ENCODE measurements at places on chromosomes 12 and 14. TPM values are rescaled to one million over a fixed set of nuclear protein-coding genes. Genes with fewer than 3 reads are reported as not detected.
A peak's percentile ranks its signal among the peaks of the same experiment; 100 is the strongest.

Gene ASPG
- polyA plus RNA-seq = 14.7 TPM

Gene KRT82
- polyA plus RNA-seq = not detected

Gene ADAMTS20
- polyA plus RNA-seq = 0.45 TPM

Gene GOLGA3
- 34.1 TPM for polyA plus RNA-seq

DNA sequence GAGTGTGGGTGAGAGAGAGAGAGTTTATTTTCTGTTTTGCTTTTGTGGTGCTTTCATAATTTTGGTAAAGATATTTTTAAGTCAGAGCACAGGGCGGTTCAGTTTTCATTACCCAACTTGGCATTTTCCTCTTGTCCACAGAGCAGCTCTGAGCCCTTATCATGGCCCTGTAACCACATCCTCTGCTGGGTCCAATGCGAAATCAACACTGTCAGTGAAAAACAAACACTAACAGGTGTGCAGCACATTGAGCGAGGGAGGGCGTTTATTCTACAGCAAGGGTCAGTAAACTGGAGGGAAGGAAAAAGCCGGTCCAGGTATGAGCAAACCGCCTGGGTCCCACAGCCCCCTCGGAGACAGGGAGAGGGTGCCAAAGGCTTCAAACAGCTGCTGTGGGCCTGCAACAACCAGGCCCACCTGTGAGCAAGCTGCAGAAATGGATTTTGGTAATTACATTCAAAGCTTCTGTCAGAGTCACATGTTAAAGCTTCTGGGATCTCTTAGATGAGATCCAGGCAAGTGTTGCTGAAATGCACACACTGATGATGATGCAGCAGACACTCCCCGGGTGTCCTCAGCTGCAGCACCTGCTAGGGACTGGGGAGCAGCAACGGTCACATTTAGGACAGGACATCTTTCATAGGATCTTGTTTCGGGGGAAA is 132.7 kb upstream of the DYRK2 start:
- peak; percentile 13 for DNase-seq

- DNase-seq = no peak
These were observed 217.1 kb upstream of the BTG1 start for GRCh38 chr12:92362785-92363184.

Gene MYF6
- not detected for polyA plus RNA-seq

Gene LRFN5
- polyA plus RNA-seq = 1.8 TPM

Gene TAS2R42
- polyA plus RNA-seq = 0.39 TPM

GRCh38 chr12:76830436-76830835 is 48.4 kb downstream of the CSRP2 start:
- DNase-seq = no peak

DNA sequence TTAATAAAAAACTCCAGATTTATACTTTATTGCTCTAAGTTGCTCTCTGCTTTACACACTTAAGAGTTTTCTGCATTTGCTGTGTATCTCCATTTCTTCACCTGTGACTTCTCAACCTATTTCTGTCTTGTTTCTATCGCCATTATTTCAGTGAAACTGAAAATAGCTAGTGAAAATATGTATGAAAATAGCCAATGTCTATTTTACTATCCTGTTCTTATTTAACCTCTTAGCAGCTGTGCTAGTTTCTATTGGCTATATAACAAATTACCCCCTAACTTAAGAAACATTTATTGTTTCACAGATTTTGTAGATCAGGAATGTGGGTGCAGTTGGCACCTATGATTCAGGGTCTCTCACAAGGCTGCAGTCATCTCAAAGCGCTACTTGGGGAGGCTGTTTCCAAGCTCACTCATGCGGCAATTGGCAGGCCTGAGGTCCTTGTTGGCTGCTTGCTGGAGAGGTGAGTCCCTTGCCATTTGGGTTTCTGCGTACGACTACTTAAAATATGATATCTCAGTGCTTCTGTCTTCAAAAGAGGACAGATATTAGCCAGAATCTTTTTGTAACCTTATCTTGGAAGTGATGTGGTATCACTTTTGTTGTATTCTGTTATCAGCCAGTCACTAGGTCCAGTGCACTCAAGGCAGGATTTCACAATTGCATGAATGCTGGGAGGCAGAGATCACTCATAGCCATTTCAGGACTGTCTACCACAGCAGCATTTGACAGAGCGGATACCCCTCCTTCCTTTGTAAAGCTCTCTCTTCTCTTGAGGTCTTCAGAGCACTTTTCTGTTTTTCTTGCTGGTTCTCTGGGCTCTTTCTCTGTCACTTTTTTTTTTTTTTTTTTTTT is 7.2 kb downstream of the ERC1 start:
- peak; percentile 49 for DNase-seq

GRCh38 chr12:101327051-101327450 is 47.1 kb downstream of the UTP20 start:
- DNase-seq = no peak

GRCh38 chr14:94945615-94946014 is 175.7 kb upstream of the GSC start:
- DNase-seq = no peak

Gene PDZRN4
- polyA plus RNA-seq = 2.2 TPM

GRCh38 chr12:42790761-42791151 is 201.2 kb upstream of the PRICKLE1 start:
- DNase-seq = peak; percentile 46

Gene MYL2
- polyA plus RNA-seq = not detected

Gene TOMM20L
- not detected for polyA plus RNA-seq

Gene ATG14
- polyA plus RNA-seq = 3.3 TPM

- no peak for DNase-seq
These were observed 21.1 kb downstream of the TMBIM6 start for GRCh38 chr12:49762468-49762847.

DNA sequence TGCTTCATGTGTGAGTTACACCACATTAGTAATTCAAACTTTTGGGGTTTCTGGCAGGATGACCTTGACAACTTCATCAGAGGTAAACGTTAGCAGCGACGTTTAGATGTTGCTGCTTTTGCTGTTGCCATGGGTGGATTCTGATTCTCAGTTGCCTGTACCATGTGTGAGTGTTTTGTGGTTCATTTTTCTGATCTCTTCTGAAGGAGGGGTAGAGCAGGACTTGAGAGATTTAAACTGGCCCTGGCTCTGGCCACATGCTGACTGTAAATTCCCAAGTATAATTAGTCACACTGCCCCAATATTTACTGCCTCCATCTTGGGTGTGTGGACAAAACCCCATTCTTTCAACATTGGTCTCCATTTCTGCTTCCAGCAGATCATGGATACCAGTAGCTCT is 110.4 kb downstream of the ETV6 start:
- DNase-seq = no peak

- no peak for DNase-seq
These were observed 125.4 kb downstream of the CAND1 start for GRCh38 chr12:67394550-67394949.

Gene RNASE12
- polyA plus RNA-seq = not detected

Gene ZBTB39
- 2.0 TPM for polyA plus RNA-seq

Gene TMCC3
- polyA plus RNA-seq = 4.0 TPM

DNA sequence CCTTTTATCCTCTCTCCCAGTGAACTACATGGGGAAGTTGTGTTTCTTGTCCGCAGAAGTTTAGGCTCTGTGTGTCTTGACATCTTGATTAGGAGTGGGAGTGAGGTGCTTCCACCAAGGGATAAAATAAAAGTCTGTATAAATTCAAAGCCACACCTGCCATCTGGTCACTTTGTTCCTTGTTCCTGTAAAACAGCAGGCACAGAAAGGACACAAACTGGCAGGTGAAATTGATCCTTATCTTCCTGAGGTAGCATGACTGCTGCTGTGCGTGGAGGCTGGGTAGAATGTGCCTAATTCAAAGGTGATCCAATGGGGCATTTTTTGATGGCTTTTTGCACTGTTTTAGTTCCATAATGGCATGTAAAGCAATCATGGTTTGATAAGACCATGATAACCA is 104.3 kb upstream of the KITLG start:
- DNase-seq = no peak

Gene TTC6
- polyA plus RNA-seq = 8.8 TPM

Gene SLC4A8
- 20.3 TPM for polyA plus RNA-seq

DNA sequence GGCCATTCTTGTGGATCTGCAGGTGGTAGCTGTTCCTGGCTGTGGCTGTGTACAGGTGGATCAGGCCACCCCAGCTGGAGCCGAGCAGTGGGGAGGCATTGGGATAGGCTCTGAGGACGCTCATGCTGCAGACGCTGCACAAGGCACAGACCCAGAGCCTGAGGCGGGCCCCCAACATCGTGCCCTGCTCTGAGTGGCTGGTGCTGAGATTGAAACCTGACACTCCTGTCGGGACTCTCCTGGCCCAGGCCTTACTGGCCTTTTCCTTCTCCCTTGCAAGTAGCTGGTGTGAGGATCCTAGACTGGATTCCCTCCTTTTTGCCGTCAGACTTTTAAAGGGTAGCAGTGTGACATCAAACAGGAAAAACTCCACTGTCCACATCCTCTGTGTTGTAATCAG is at the start of gene FGF23:
TSS of gene FGF23 (minus strand) at position 308 of the 400 bp plus-strand sequence. CDS start at position 178, 130 bp downstream.
- peak; percentile 58 for DNase-seq

Gene SDSL
- polyA plus RNA-seq = 24.7 TPM

DNA sequence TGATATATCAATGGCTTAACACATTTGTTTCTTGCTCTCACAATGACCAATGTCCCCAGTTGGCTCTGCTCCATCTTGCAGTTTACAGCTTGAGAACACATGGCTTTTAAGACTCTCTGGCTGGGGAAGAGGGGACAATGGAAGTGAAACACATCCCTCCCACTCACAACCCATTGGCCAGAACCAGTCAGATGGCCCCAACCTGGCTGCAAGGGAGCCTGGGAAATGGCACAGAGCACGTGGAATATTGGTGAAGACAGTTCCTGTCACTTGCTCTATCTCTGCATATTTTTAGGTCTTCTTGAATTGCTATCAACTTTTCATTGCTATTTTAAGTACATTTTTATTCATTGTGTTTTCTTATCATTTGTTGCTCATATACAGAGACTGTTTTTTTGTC is 345.4 kb downstream of the MED13L start:
- DNase-seq = no peak

DNA sequence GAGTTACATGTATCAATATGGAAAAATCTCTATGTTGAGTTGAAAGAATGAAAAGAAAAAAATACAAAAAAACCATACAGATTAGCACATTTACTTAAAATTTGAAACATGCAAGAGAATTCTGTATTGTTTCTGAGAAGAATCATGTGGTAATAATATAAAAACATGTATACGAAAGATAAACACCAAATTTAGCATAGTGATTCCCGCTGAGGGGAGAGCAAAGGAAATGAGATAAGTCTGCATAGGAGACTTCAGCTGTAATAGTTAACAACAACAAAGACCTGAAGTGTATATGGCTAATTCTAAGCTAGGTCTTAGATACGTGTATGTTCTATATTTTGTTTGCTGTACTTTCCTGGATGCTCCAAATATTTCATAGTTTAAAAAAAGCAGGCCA is 46.5 kb downstream of the FNTB start:
- no peak for DNase-seq

Gene SPTB
- polyA plus RNA-seq = 1.7 TPM

GRCh38 chr12:122610911-122611310 is 83.9 kb downstream of the KNTC1 start:
- no peak for DNase-seq

DNA sequence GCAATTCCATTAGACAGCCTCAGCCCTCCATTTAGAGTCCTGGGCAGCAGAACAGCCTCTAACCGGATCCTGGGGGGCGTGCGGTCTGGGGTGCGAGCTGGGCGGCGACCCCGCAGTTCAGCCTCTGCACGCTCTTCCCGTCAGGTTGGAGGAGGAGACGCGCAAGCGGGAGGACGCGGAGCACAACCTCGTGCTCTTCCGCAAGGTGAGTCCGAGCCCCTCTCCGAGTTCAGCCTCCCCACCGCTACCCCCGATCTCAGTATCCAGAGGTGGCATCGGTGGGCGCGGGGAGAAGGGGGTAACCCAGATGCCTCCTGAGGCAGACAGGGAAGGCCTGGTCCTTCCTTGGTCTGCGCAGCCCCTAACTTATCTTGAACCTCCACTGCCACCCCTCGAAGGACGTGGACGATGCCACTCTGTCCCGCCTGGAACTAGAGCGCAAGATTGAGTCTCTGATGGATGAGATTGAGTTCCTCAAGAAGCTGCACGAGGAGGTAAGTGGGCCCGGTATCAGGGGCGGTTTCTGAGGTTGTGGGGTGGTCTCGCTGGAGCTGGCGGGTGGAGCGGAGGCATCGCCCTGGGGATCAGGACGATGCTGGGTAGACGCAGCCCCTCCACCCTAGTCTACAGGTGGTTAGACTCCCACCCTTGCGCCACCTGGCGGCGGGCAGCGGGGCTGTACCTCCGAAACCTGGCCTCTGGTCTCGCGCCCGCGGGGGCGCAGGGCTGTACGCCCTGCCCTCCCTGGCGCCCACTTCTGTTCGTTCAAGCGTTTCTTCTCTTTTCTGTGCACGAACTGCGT is 1.3 kb downstream of the PRPH start:
- DNase-seq = peak; percentile 63

- DNase-seq = no peak
These were observed 659.5 kb downstream of the TMEM121 start for GRCh38 chr14:106185837-106186233.

Gene PTCSC3
- not detected for polyA plus RNA-seq

Gene CEBPE
- polyA plus RNA-seq = not detected

Gene CD4
- 6.4 TPM for polyA plus RNA-seq

GRCh38 chr14:98200601-98201000 is 1071.4 kb downstream of the BCL11B start:
- no peak for DNase-seq

DNA sequence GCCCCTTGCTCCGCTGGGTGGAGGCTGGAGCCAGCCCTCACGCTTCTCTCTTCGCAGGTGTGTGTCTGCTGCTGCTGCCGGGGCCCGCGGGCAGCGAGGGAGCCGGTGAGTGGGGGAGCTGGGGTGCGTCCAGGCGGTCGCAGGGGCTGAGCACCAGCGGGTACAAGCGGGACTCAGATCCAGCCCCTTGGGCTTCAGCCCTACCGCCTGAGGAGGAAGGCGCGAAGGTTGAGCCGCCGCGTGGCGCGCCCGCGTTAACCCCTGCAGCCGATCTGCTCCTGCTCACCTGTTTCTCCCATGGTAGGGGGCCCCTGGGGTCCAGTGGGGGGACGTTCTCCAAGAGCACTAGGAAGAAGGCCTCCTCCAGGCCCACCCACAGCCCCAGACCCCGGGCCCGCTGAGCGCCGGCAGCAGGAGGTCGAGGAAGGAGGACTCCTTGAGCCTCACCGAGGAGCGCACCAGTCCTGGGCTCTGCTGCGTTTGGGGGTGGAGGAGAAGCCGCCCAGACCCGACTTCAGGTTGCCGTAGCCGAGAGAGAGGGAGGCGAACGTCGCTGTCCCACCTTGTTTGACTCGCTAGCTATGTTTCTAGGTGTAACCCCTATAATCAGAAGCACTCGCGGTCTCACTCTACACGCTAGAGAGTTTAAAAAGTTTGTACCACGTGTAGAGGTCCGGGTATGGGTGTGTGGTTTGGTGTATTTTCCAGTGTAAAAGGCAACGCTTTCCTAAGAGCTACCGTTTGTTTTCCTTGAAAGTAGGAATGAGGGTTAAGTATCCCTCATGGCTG is 834 bp downstream of the COCH start:
- DNase-seq = peak; percentile 8

- DNase-seq = no peak
These were observed 11.4 kb downstream of the SCNN1A start for GRCh38 chr12:6364044-6364374.

GRCh38 chr12:44224399-44225148 is 388.7 kb downstream of the TMEM117 start:
- no peak for DNase-seq
